ENCODE measurements at places on chromosomes 7 and 10. TPM values are rescaled to one million over a fixed set of nuclear protein-coding genes. Genes with fewer than 3 reads are reported as not detected.
A peak's percentile ranks its signal among the peaks of the same experiment; 100 is the strongest.

Gene MEPCE
- 50.4 TPM for total RNA-seq

- no peaks in the 10 kb centered on the region for H3K27me3 ChIP-seq
- H3K27ac ChIP-seq, result no peak overlapping the region
- no peaks in the 10 kb centered on the region for H3K4me1 ChIP-seq
- peaks cover 22% of the 10 kb centered on the region for H3K36me3 ChIP-seq
- DNase-seq, result peak; percentile 41
- no peak overlapping the region for H3K4me3 ChIP-seq
Measured at GRCh38 chr7:2205036-2205780, 27.5 kb downstream of the MAD1L1 start.

DNA sequence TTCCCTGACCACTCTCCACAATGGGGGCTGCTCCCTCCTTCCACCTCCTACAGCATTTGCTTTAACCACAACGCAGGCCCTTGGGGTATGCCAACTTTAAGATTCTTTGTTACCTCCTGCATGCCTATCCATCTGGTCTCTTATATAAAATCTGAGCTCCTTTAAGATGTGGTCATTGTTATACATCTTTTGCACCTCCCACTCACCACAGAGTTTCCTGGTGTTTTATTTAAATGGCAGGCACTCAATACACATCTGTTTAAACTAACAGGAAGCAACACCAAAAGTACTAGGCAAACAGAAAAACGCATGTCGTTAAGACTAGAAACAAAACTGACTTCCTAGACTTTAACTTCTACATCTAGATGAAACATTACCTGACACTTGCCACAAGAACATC, 36.3 kb downstream of the SLC25A13 start:
- H3K27me3 ChIP-seq, result no peaks in the 10 kb centered on the region

GRCh38 chr10:48453451-48454301, 147.2 kb downstream of the MAPK8 start:
- H3K4me3 ChIP-seq, result no peak overlapping the region
- DNase-seq, result no peak
- no peaks in the 10 kb centered on the region for H3K4me1 ChIP-seq
- H3K36me3 ChIP-seq, result peaks cover 3% of the 10 kb centered on the region

DNA sequence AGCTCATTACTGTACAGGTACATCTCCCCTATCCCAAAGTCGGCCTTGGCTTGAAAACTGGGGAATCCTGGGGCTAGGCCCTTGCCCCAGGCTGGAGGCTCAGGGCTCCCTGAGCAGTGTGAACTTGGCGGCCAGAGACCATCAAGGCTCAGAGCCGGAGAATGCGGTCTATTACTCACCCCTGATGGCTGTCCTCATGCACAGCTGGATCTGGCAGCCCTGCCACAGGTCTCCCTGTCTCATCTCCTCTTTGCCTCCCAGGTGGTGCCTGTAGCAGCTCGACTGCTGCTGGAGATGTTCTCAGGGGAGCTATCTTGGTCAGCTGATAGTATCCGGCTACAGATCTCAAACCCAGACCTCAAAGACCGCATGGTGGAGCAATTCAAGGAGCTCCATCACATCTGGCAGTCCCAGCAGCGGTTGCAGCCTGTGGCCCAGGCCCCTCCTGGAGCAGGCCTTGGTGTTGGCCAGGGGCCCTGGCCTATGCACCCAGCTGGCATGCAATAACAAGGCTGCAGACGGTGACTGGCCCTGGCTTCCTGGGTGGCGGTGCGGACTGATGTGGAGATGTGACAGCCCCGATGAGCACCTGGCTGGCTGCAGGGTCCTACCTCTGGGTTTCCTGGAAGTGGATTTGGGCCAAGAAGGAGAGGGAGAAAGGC, 10.7 kb downstream of the IRF5 start:
- no peaks in the 10 kb centered on the region for H3K27me3 ChIP-seq
- H3K4me3 ChIP-seq, result no peak overlapping the region
- DNase-seq, result no peak
- peaks cover 29% of the 10 kb centered on the region for H3K36me3 ChIP-seq

Gene H2BK1
- total RNA-seq, result not detected

GRCh38 chr10:22489975-22490374, 144.7 kb downstream of the SPAG6 start:
- no peak for DNase-seq
- H3K36me3 ChIP-seq, result no peaks in the 10 kb centered on the region
- H3K4me1 ChIP-seq, result no peaks in the 10 kb centered on the region

DNA sequence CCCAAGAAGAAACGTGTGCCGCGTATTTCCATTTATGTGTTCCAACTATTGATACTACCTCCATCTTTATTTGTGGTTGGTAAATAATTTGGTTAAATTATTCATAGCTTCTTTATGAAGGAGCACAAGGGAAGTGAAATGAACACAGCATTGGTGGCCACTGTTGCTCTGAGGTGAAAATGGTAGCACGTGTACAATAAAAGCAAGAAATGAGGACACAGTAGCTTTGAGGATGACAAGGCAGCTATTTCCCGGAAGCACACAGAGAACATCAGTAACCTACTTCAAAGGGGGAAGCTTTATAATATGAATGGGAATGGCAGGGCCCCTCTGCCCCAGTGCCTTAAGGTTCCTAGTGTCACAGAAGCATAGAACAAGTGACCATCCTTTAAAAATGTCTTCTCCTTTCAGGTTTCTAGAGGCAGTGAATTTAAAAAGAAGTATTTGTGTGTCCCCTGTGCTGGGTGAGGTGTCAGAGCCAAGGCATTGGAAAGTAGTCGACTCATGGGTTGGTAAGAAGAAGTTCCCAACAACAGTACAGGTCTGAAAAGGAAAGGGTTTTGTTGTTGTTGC, 78.8 kb downstream of the SGMS1 start:
- H3K27me3 ChIP-seq, result no peaks in the 10 kb centered on the region
- no peak overlapping the region for H3K27ac ChIP-seq
- H3K36me3 ChIP-seq, result no peaks in the 10 kb centered on the region
- no peak for DNase-seq

GRCh38 chr7:152528612-152529011, 92.8 kb upstream of the KMT2C start:
- DNase-seq, result no peak
- no peak overlapping the region for H3K4me3 ChIP-seq
- H3K27me3 ChIP-seq, result no peaks in the 10 kb centered on the region
- no peak overlapping the region for H3K27ac ChIP-seq
- H3K4me1 ChIP-seq, result peaks cover 4% of the 10 kb centered on the region

DNA sequence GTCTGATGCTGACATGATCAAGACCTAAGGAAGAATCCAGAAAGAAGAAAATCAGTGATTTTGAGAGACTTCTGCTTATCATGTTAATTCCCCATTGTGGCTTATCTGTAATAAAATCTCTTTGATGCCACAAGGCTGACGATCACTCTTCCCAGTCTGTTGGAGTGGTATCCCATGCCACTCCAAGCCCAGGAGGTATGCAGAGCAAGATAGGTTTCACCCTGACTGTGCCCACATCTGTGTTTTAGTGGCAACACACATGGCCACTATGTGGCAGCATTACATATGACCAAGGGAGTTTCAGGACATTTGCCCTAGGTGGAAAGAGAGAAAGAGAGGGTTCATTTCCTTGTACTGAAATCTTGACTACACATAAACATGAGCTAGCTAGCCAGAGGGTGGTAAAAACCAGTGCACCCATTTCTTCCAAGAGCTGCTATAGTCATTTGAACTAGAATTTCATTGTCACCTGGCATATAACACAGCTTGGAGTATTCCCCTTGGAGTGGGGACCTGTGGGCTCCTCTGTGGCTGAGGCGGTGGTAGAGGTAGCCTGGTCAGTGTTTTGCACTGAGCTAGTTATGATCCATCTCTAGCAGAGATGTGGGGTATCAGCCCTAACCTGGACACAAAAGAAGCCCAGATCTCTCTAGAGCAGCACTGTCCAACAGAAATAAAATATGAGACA, 20.8 kb downstream of the LAMB4 start:
- H3K36me3 ChIP-seq, result peaks cover 2% of the 10 kb centered on the region
- no peak overlapping the region for H3K4me3 ChIP-seq
- no peaks in the 10 kb centered on the region for H3K27me3 ChIP-seq

DNA sequence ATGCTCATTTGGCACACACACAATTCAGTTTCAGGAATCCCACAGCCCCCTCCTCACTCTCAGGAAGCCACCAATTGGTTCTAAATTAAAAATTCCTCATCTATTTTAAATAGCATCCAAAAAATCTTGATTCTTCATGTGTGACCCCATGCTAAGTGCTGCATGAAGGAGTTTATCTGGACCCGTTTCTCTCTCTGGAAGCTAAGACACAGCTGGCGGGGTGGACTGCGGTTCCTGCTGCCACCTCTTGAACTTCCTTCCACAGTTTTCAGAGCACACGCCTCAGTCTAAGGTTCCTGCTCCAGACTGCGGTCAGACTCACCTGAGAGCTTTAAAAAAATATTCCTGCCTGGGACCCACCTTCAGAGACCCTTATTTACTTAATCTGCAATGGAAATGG, 34.5 kb downstream of the LYZL1 start:
- no peaks in the 10 kb centered on the region for H3K36me3 ChIP-seq
- H3K4me3 ChIP-seq, result no peak overlapping the region
- H3K27ac ChIP-seq, result no peak overlapping the region
- DNase-seq, result no peak
- H3K4me1 ChIP-seq, result peaks cover 5% of the 10 kb centered on the region
- H3K27me3 ChIP-seq, result peaks cover 4% of the 10 kb centered on the region

Gene OPN4
- not detected for total RNA-seq

GRCh38 chr10:89115876-89116627, 91.1 kb downstream of the CH25H start:
- no peak for DNase-seq
- H3K4me1 ChIP-seq, result peaks cover 13% of the 10 kb centered on the region
- H3K27ac ChIP-seq, result no peak overlapping the region
- H3K36me3 ChIP-seq, result no peaks in the 10 kb centered on the region
- no peaks in the 10 kb centered on the region for H3K27me3 ChIP-seq

Gene CPN1
- total RNA-seq, result not detected

Gene UNC5B
- 7.2 TPM for total RNA-seq

DNA sequence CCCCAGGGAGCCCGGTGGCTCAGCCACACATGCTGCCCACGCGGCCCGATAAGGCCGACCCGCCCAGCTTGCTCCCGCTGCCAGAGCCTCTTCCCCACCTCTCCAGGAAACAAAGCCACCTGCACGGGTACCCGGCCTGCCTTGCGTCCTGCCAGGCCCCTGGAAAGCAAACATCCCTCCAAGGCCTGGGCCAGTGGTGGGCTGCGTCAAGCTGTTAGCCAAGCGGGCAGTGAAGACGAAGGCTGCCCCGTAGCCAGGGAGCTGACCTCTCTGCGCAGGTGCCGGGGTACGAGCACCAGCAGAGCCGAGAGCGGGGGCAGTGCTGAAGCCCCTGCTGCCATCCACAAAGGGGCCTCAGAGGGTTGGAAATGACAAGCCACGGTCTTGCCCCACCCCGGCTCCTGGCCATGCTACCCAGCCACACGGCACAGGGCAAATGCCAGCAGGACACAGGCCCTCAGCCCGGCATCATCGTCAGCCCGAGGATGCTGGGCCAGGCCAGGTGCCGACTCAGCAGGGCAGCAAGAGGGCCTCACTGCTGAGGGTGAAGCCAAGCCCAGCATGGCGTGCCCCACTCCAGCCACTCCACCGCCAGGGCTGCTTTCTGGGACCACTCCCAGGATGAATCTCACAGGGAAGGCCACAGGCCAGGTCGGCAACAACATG, 140.0 kb downstream of the PTPRN2 start:
- no peaks in the 10 kb centered on the region for H3K4me1 ChIP-seq
- H3K36me3 ChIP-seq, result no peaks in the 10 kb centered on the region
- H3K27ac ChIP-seq, result no peak overlapping the region
- peaks cover 15% of the 10 kb centered on the region for H3K27me3 ChIP-seq
- H3K4me3 ChIP-seq, result no peak overlapping the region

Gene KLHDC10
- 18.2 TPM for total RNA-seq

DNA sequence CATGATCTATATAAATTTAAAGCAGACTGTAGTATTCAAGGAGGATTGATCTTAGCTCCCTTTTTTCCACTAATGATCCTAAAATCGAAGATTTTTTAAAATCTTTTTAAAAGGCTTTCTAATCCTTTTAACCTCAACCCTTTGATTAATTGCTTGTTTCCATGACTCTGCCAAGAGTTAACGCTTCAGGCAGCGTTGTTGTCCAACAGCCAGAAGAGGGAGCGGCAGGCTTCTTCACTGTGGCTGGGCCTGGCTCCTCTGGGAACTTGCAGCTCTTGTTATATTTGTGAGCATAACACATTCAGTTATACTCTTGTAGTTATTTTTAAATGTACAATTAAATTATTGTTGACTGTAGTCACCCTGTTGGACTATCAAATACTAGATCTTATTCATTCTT, 26.3 kb downstream of the CRCP start:
- H3K27me3 ChIP-seq, result no peaks in the 10 kb centered on the region
- H3K4me1 ChIP-seq, result peaks cover 41% of the 10 kb centered on the region
- peaks cover 30% of the 10 kb centered on the region for H3K36me3 ChIP-seq
- DNase-seq, result peak; percentile 86

DNA sequence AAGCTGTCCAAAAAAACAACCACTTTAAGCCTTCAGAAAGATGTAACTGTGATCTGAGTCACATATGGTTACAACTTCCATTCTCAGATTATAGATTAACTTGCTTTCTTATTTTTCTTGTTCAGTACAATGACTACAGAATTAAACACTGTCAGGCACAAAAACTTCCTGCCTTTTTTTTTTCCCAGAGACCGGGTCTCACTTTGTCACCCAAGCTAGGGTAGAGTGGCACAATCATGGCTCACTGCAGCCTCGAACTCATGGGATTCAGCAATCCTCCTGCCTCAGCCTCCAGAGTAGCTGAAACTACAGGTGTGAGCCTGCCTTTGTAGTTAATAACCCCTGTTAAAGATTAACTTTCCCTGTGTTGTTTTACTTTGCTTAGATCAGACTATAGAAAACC, 163.2 kb downstream of the AVL9 start:
- no peaks in the 10 kb centered on the region for H3K4me1 ChIP-seq
- no peak overlapping the region for H3K4me3 ChIP-seq
- no peaks in the 10 kb centered on the region for H3K27me3 ChIP-seq
- H3K36me3 ChIP-seq, result no peaks in the 10 kb centered on the region

DNA sequence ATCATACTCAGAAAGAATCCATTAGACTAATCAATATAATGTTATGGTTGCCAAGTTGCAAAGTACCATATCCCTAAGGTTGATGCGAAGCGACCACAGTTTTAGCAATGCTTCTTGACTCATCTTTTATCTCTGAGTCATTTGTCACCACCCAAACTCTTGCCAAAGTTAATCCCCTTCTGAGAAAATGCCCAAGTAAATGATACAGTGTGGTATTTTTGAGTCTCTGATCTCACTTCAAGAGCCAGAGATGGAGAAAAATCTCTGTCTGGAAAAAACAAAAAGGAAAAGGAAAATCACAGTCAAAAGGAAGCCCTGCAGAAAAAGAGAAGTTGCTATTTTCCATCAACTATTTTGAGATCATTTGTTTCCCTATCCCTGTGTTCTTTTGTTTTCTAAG, 26.7 kb upstream of the OTUD1 start:
- no peaks in the 10 kb centered on the region for H3K4me1 ChIP-seq
- DNase-seq, result no peak
- H3K4me3 ChIP-seq, result no peak overlapping the region
- peak overlapping the region; percentile 24 for H3K27ac ChIP-seq
- no peaks in the 10 kb centered on the region for H3K36me3 ChIP-seq

Gene MKX
- total RNA-seq, result 0.25 TPM

Gene KAZALD1
- 1.6 TPM for total RNA-seq

Gene EGR2
- 20.1 TPM for total RNA-seq
